Suprapubic skin (tissue), 4 donors: ENCODE measurements at places on chromosomes 4 and X.

DNA sequence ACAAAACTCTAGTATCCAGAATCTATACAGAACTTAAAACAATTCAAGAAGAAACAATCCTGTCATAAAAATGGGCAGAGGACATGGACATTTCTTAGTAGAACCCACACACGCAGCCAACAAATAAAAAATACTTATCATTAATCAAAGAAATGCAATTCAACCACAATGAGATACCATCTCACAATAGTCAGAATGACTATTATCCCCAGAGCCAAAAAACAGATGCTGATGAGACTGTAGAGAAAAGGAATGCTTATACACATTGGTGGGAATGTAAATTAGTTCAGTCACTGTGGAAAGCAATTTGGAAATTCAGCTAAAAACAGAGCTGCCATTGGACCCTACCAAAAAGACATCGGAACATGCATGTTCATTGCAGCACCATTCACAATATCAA lies 37.9 kb downstream of the RAB40AL start:
- H3K36me3 ChIP-seq = no peaks in the 10 kb centered on the region
- no peaks in the 10 kb centered on the region for H3K4me1 ChIP-seq
- no peak for DNase-seq
- no peaks in the 10 kb centered on the region for H3K27me3 ChIP-seq
- no peak overlapping the region for H3K4me3 ChIP-seq
- H3K27ac ChIP-seq = no peak overlapping the region

DNA sequence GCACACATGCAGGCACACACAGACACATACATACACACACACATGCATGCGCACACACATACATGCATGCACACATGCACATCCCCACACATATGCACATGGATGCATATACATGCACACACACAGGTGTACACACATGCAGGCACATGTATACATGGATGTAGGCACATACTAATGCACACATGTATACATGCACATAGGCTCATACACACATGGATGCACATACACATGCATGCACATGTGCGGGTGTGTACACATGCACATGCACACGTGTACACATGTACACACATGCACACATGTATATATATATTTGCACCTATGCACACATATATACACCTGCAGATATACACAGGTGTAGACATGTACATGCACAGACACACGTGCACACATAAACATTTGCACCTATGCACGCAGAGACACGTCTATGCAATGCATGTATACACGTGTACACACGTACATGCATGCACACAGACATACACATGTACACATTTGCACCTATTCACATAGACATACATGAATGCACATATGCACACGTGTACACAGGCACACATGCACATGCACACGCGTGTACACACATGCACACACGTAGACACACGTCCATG lies 4.0 kb downstream of the PLCXD1 start:
- peaks cover 34% of the 10 kb centered on the region for H3K36me3 ChIP-seq
- H3K27me3 ChIP-seq = no peaks in the 10 kb centered on the region
- no peak overlapping the region for H3K27ac ChIP-seq
- no peak for DNase-seq

GRCh38 chr4:175509320-175509719 lies 302.7 kb downstream of the GPM6A start:
- no peaks in the 10 kb centered on the region for H3K27me3 ChIP-seq
- no peaks in the 10 kb centered on the region for H3K36me3 ChIP-seq
- no peak overlapping the region for H3K27ac ChIP-seq
- no peak overlapping the region for H3K4me3 ChIP-seq
- no peaks in the 10 kb centered on the region for H3K4me1 ChIP-seq
- no peak for DNase-seq

DNA sequence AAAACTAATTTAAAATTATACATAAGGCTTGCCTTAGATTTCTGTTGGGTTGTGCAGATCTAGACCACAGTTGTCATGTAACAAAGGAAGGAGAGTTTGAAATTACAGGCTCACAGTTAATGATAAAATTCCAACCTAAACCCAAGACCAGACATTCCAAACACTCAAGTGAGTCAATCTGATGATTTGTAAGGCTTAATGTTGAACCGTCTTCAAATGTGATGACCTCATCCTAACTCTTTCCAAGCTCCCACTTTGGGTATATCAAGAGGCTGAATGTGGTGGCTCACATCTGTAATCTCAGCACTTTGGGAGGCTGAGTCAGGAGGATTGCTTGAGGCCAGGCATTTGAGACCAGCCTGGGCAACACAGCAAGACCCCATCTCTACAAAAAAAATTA lies 149.2 kb downstream of the TBL1X start:
- H3K27ac ChIP-seq = no peak overlapping the region
- no peaks in the 10 kb centered on the region for H3K36me3 ChIP-seq
- no peak for DNase-seq
- no peaks in the 10 kb centered on the region for H3K27me3 ChIP-seq
- no peak overlapping the region for H3K4me3 ChIP-seq
- no peaks in the 10 kb centered on the region for H3K4me1 ChIP-seq

- no peaks in the 10 kb centered on the region for H3K27me3 ChIP-seq
- peaks cover 16% of the 10 kb centered on the region for H3K4me1 ChIP-seq
- H3K4me3 ChIP-seq = no peak overlapping the region
- no peak for DNase-seq
Observed at GRCh38 chr4:6761649-6762615, 20.6 kb upstream of the KIAA0232 start.

DNA sequence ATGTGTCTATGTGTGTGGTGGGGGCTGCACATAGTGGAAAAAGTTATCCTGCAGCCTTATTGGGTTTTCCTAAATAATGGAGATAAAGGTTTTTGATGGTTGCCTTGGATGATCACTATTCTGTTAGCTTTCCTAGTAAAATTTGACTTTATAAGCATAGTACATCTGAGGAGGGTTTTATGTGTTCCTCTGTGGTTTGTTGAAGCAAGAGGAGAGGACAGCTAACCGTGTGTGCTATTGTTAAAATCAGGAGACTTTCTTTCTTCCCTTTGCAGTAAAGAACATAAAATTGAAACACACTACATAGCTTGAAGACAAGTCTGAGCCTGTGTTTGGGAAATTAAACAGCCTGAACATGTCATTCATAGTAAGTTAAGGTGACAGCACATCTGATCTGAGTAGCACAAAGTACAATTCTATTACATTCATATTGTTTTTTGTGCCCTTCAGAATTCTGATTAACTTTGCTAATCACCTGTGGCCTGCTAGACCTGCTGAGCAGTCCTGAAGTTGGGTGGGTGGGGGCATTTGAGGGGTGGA lies 36.8 kb downstream of the C4orf51 start:
- no peak overlapping the region for H3K4me3 ChIP-seq
- peaks cover 4% of the 10 kb centered on the region for H3K4me1 ChIP-seq
- H3K27ac ChIP-seq = no peak overlapping the region
- no peak for DNase-seq

GRCh38 chr4:154686838-154687237 lies 57.0 kb upstream of the LRAT start:
- H3K27me3 ChIP-seq = no peaks in the 10 kb centered on the region
- no peak overlapping the region for H3K27ac ChIP-seq
- H3K4me1 ChIP-seq = no peaks in the 10 kb centered on the region
- H3K4me3 ChIP-seq = no peak overlapping the region

GRCh38 chr4:14084598-14084997 lies 457.1 kb upstream of the BOD1L1 start:
- no peak overlapping the region for H3K4me3 ChIP-seq
- DNase-seq = no peak
- no peaks in the 10 kb centered on the region for H3K4me1 ChIP-seq
- no peak overlapping the region for H3K27ac ChIP-seq

DNA sequence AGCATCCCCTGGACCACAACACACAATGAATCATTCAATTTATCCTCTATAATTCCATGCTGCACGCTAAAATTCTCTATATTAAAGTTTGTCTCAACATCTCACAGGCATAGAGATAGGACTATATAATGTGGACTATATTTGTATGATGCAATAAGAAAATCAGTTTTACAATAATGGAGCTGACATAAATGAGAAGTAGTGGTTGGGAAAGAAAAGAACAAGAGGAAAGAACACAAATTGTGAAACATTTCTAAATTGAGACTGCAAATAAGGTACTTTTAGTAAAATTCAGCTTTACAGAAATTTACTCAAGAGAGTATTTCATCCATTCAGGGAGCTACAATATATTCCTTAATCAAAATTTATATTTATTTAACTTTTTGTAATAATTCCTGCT lies 120.4 kb downstream of the ARAP2 start:
- no peak for DNase-seq
- no peak overlapping the region for H3K27ac ChIP-seq
- H3K36me3 ChIP-seq = peaks cover 12% of the 10 kb centered on the region
- no peaks in the 10 kb centered on the region for H3K27me3 ChIP-seq

DNA sequence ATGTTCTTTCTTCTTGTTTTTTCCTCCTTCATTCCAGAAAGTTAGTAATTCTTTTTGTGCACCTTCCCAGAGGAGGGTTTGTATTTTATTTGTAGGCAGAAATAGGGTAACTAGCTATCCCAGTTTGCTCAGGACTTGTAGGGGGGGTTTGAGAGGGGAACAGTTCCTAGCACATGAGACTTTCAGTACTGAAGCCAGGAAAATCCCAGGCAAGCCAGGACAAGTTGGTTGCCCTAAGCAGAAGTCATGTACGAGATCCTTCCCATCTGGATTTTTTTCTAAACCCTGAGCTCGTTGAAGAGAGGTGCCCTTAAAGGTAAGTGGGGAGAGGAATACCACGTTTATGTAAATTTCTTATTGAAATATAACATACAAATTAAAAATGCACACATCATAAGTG lies 15.6 kb upstream of the TAB3 start:
- no peak overlapping the region for H3K4me3 ChIP-seq
- no peaks in the 10 kb centered on the region for H3K4me1 ChIP-seq
- H3K27ac ChIP-seq = no peak overlapping the region
- H3K36me3 ChIP-seq = no peaks in the 10 kb centered on the region

DNA sequence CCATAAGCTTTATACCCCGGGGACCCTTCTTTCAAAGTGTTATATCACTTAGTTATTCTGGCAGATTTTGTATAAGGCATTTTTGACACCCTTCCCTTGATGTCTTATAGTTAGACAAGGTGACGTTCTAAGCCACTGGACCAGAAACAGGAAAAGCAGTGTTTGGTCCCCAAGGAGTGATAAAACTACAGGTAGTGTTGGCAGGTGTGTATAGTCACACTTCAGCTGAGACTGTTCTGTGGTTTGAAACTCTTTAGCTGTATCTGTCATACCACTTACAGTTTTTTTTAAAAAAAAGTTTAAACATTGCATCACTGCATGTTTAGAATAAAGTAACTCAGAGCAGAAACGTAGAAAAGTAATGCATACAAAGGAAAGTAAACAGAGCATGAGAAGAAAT lies 48.5 kb downstream of the TLL1 start:
- H3K27me3 ChIP-seq = no peaks in the 10 kb centered on the region
- no peak for DNase-seq
- H3K4me3 ChIP-seq = no peak overlapping the region
- no peaks in the 10 kb centered on the region for H3K4me1 ChIP-seq

GRCh38 chrX:22246620-22247019 lies 26.1 kb upstream of the CBLL2 start:
- H3K27ac ChIP-seq = no peak overlapping the region
- no peak for DNase-seq
- no peak overlapping the region for H3K4me3 ChIP-seq

- no peak for DNase-seq
- H3K27me3 ChIP-seq = no peaks in the 10 kb centered on the region
- H3K27ac ChIP-seq = no peak overlapping the region
Observed at GRCh38 chr4:74628852-74629620, 165.3 kb downstream of the BTC start.

GRCh38 chrX:68912113-68912512 lies 83.3 kb downstream of the EFNB1 start:
- H3K27me3 ChIP-seq = no peaks in the 10 kb centered on the region
- DNase-seq = no peak
- no peaks in the 10 kb centered on the region for H3K4me1 ChIP-seq
- H3K36me3 ChIP-seq = no peaks in the 10 kb centered on the region

DNA sequence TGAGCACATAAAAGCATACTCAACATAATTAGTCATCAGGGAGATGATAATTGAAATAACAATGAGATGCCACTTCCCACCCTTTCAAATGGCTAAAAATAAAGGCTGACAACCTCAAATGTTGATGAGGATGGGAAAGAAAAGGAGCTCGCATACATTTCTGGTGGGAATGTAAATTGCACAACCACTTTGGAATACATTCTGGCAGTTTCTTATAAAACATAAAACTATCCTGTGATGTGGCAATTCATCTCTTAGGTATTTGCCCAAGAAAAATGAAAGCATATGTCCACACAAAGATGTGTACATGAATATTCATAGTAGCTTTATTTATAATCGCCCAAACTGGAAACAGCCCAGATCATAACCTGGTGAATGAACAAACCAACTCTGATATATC lies 687 bp upstream of the ZNF275 start:
- H3K4me1 ChIP-seq = peaks cover 9% of the 10 kb centered on the region
- no peak overlapping the region for H3K27ac ChIP-seq
- H3K4me3 ChIP-seq = no peak overlapping the region
- DNase-seq = no peak
- H3K27me3 ChIP-seq = no peaks in the 10 kb centered on the region
- no peaks in the 10 kb centered on the region for H3K36me3 ChIP-seq

GRCh38 chr4:125316401-125316790 lies 1.6 kb downstream of the FAT4 start:
- H3K36me3 ChIP-seq = no peaks in the 10 kb centered on the region
- peaks cover 37% of the 10 kb centered on the region for H3K4me1 ChIP-seq
- no peak for DNase-seq
- peaks cover 15% of the 10 kb centered on the region for H3K27me3 ChIP-seq
- peak overlapping the region; percentile 73 for H3K4me3 ChIP-seq

DNA sequence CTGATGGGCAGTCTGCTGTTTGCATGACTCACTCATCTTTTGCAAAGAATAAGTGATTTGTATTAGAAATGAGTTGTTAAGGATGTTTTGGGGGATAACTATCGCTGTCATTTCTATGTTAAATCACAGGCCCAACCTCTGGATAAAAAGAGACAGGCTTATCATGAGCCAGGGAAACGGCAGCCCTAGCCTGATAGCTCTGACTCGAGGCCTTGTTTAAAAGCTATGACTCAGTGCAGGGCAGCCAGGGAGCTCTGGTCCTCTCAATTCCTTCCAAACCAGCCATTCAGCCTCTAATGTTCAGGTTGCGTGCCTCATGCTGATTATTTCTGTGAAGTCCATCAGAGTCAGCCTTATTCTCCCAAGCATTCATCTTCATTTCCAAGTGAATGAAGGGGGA lies 305.9 kb upstream of the HAND2 start:
- no peaks in the 10 kb centered on the region for H3K4me1 ChIP-seq
- DNase-seq = no peak
- H3K36me3 ChIP-seq = no peaks in the 10 kb centered on the region
- H3K27me3 ChIP-seq = no peaks in the 10 kb centered on the region

DNA sequence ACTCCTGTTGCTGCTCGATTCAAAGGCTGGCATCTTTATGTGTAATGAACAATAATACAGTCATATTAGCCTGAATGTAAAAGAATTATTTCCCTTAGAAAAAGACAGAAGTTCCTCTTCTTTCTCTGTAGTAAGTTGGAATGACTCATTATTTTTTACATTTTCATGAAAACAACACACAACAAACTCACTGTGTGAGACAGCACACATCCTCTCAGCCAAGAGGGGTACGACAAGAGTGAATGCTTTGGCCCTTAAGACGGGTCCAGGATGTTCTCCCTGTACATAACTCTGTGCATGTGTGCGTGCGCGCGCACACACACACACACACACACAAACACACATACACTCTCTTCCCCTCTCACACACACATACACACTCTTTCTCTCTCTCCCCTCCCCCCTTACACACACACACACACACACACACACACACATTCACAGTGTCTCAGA lies 72.8 kb downstream of the MANBA start:
- no peaks in the 10 kb centered on the region for H3K27me3 ChIP-seq
- no peaks in the 10 kb centered on the region for H3K36me3 ChIP-seq
- peaks cover 6% of the 10 kb centered on the region for H3K4me1 ChIP-seq
- no peak overlapping the region for H3K4me3 ChIP-seq

GRCh38 chr4:153207027-153207426 lies 2.8 kb downstream of the TRIM2 start:
- no peak overlapping the region for H3K27ac ChIP-seq
- no peaks in the 10 kb centered on the region for H3K36me3 ChIP-seq
- H3K27me3 ChIP-seq = no peaks in the 10 kb centered on the region
